Fibroblast of skin of back (primary cell): ENCODE measurements at places on chromosomes 7 and 10.

GRCh38 chr10:3404381-3404780, 231.8 kb upstream of the PITRM1 start:
- no peak for DNase-seq

- DNase-seq = no peak
These were observed 69.7 kb downstream of the ITGB1 start for GRCh38 chr10:32888161-32888927.

DNA sequence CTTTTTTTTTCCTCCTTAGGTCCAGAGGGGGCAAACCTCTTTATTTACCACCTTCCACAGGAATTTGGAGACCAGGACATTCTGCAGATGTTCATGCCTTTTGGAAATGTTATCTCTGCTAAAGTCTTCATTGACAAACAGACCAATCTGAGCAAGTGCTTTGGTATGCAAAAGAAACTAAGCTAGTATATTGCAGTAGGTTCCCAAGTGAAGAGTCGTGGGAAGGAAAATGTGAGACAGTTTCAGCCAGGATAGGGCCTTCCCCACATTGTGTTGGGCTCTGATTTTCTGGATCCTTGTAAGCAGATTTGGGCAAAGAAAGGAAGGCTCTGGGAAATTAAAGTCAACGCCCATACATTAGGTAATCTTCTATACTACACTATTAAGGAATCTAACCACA, 285.6 kb downstream of the USP6NL start:
- DNase-seq = peak; percentile 79

- DNase-seq = no peak
These were observed 151.7 kb downstream of the EGFR start for GRCh38 chr7:55170335-55171069.
